GM06990 (cell line): ENCODE measurements at places on chromosomes 5 and 9.

- no peak for DNase-seq
These were observed 241.6 kb upstream of the RORB start for GRCh38 chr9:74255489-74255984.

DNA sequence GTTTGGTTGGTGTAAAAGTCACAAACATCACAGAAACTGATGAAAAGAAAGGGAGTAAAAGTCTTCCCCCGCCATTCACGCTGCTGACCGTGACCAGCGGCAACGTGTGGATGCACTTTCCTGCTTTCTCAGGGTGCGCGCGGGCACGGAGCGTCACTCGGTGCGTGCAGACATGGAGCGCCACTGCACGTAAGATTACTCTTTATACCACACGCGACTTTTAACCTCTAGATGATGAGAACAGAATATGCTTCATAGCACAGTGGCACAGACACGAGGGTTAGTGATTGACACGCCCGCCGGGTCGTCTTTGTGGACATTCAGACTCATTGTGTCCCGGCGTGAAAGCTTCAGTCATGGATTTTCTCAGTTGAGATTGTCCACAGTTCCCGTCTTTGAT lies 15.7 kb downstream of the CEP72 start:
- no peak for DNase-seq

GRCh38 chr5:173780235-173781234 lies 107.6 kb upstream of the CPEB4 start:
- no peak for DNase-seq

DNA sequence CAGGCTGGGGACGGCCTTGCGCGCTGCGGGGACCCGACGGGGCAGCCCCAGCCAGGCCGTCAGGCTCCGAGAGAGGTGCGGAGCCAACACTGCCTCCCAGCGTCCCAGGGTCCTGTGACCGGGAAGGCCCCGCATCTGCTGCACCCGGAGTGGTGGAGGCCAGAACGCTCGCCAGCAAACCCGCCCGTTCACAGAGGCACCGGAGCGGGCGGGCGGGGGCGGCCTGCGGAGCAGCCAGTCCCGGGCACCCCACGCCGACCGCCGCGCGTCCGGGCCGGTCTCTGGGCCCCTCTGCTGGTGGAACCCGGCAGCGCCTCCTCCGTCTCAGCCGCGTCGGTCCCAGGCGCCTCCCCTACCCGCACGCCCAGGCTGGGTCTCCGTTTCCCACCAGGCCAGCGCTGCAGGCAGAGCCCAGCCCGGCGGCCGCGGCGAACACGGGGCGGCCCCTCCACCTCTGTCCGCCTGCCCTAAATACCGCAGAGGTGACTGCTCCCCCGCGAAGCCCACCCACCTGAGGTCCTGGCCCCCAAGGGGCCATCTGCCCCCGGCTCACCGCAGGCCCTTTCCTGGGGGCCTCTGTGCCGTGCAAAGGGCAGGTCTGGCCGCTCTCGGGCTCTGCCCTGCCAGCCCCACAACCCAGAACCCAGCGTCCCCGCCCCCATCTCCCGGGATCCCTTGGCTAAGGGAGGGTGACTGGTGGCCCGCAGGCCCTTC lies 15.9 kb downstream of the EXD3 start:
- peak; percentile 70 for DNase-seq

GRCh38 chr5:137333475-137333874 lies 165.7 kb downstream of the SPOCK1 start:
- no peak for DNase-seq

GRCh38 chr5:33701251-33701650 lies 190.5 kb downstream of the ADAMTS12 start:
- DNase-seq: no peak

DNA sequence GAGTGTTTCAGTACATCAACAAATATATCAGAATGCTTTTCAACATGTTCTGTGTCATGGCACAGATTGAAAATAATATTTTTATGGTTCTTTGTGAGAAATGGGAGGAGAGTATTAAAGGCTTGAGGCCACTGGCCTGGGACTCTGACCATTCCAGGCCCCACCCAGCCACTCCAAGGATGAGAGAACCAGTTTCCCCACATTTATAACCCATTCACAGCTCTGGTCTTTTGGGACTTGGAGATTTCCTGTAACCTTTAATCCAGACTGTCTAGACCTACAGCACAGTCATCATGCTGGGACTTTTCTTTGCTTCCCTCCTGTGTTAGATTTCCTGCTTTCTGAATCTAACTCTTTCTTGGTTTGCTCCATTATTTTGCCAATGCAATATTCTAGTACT lies 389.6 kb downstream of the KIAA0825 start:
- no peak for DNase-seq

DNA sequence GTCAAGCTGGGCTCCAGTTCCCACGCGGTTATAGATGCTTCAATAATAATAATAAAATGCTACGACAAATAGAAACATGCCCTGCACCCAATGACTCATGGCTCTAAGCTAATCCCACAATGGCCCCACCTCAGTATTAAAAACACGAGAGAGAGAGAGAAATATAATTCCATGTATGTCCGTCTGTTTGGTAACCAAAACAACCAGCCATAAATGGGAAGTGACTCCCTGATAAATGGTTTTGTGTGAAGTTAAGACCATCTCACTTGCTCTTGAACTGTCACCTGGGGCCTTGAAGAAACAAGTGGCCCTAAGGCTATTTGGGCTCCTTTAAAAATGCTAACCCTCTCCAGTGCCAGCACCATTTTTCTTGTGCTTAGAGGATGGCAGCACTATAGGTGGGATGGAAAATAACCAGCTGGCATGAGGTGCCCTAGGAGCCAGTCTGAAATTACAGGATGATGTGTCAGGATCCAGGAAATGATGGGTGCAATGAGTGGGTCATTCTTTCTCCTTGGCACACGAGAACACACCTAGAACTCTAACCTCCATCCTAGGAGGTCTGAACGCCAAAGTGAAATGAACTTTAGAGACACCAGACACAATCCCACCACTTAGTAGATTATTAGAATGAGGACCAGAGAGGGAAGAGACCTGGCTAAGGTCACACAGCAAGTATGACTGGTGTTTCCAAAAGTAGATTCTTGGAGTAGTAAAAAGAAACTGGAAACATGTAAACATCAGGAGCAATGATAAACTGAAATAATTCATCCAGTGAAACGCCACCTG lies 35.7 kb upstream of the ADRB2 start:
- DNase-seq: no peak

DNA sequence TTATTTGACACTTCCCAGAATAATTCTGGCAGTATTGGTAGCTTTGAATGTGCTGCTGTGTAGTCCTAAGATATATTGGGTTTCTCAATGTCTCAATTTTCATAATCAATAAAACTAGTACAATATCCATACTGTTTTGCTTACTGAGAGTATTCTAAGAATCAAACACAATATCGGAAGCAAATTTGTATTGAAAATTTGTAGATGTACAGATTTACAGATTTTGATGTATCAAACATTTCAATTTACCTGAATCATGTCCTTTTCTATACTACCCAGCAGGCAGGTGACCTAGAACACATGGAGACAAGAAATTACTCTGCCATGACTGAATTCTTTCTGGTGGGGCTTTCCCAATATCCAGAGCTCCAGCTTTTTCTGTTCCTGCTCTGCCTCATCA lies at the start of gene OR13D1:
OR13D1 (plus strand) TSS at position 301 of the 400 bp plus-strand sequence; CDS start at position 301, 0 bp downstream.
- DNase-seq: no peak

GRCh38 chr5:143445776-143446175 lies 42.3 kb upstream of the NR3C1 start:
- no peak for DNase-seq

DNA sequence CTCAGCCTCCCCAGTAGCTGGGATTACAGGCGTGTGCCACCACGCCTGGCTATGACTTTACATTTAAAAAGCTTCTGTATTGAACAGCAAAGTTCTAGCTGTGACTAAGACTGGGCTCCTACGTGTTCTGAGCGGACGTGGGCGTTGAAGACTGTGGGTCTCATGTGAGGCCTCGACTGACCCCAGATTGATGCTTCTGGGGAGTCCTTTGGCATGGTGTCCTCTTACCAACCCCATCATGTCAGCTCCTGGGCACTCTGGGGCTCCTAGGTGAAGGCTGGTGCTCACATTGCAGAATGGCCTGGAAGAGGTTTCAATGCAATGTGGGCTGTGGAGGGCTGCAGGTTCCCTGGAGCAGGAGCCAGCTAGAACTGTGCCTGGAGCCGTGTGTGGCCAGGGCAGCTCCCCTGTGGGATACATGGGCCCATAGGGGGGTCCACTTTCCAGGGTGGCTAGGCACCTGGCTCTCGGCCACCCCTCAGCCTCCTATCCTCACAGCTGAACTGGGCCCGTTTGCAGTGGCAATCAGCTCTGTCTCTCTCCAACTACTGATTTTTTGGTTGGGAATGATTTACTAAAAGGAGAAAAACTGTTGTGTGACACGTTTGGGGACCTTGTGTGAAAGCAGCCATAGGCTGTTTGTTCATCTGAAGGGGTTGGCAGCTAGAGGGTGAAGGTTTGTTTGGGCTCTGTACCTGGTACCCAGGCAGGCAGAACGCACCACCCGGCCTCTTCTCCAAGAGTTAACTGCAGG lies 29.7 kb downstream of the SLC25A25 start:
- DNase-seq: no peak

DNA sequence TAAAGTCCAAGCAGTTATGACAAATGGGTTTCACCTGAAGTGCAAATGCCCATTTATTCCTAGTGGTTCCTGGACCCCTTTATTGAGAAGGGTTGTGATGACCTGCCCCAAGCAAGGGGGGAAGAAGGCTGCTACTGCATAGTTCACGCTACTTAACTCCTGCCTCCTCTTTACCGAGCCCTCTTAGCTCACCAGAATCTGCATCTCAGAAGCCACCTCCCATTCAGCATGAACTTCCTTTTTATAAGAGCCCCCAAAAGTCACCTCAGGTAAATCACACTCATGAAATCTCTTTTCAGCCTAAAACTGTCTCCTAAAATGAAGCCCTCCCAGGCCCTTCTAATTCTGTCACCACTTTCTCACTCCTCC lies 26.6 kb upstream of the C9orf72 start:
- DNase-seq: no peak
